ENCODE measurements at places on chromosomes 4 and X.

GRCh38 chr4:967113-968104 lies 6.0 kb downstream of the DGKQ start:
- H3K27ac ChIP-seq, result no peak overlapping the region
- peaks cover 5% of the 10 kb centered on the region for H3K4me1 ChIP-seq
- H3K4me3 ChIP-seq, result no peak overlapping the region
- H3K36me3 ChIP-seq, result peaks cover 2% of the 10 kb centered on the region
- H3K27me3 ChIP-seq, result peaks cover 10% of the 10 kb centered on the region

DNA sequence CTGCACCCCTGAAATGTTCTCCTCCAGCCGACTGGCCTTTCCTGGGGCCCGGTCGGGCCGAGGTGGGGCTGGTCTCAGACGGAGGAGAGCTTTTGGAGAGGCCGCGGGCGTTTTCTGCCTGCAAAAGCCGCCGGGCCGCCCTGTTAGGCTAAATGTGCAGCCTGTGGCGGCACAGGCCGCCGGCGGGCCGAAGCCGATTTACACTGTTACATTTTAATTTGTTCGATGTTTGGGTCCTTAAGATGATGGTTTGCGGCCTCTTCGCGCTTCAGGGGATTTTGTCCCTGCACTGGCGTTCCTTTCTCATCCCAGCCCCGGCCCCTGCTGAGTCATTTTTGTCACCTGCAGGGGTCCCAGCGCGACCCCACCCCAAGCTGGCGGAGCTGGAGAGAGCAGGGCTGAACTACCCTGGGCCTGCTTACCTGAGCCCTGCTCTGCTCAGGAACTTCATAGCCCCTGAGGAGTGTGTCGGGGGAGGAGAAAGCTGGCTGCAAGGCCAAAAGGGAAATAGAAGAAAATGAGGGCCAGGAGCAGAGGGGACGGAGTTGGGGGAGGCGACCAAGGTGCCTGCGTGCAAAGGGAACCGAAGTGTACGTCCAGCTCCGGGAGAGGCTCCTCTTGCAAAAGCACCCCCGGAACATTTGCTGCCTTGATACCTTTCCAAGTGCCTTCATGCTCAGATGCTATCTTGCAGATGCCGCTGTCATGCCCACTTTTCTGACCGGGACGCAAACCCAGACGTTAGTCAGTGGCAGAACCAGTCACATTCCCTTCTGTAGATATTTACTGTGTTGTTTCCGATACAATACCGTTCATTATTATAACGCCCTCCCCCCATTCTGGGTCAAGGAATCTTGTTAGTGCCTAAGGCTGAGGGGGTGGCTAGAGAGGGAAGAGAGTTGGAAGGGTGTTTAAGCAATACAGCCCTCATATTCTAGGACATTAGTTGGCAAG lies 977 bp upstream of the RBBP7 start:
- peak overlapping the region; percentile 92 for H3K27ac ChIP-seq
- H3K4me1 ChIP-seq, result no peaks in the 10 kb centered on the region
- DNase-seq, result peak; percentile 5
- H3K36me3 ChIP-seq, result peaks cover 3% of the 10 kb centered on the region

GRCh38 chr4:24226023-24226422 lies 336.2 kb upstream of the PPARGC1A start:
- H3K27ac ChIP-seq, result no peak overlapping the region
- H3K4me3 ChIP-seq, result no peak overlapping the region
- no peaks in the 10 kb centered on the region for H3K27me3 ChIP-seq
- no peak for DNase-seq
- H3K36me3 ChIP-seq, result no peaks in the 10 kb centered on the region

DNA sequence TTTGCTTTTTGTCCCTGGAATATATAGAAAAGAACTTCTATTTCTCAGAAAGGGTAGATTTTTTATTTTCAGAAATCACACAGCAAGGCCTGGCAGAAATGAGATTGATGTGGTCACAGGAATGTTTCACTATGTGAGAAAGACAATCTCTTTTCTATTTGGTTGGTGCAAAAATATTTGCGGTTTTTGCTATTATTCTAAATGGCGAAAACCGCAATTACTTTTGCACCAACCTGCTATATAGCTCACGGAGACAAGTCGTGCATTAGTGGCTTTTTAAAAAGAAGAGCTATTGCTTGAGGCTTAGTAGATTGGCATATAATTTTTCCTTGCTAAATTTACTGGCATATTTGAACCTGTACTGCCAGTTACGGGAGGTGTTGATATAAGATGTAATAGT lies 100.4 kb downstream of the ITM2A start:
- H3K36me3 ChIP-seq, result no peaks in the 10 kb centered on the region
- H3K4me3 ChIP-seq, result no peak overlapping the region
- no peaks in the 10 kb centered on the region for H3K4me1 ChIP-seq
- no peak for DNase-seq
- H3K27me3 ChIP-seq, result no peaks in the 10 kb centered on the region

GRCh38 chrX:26334232-26334631 lies 118.3 kb downstream of the MAGEB5 start:
- H3K4me1 ChIP-seq, result no peaks in the 10 kb centered on the region
- no peak for DNase-seq
- no peaks in the 10 kb centered on the region for H3K27me3 ChIP-seq
- no peak overlapping the region for H3K4me3 ChIP-seq

GRCh38 chr4:157225096-157225495 lies 4.6 kb downstream of the GRIA2 start:
- no peak overlapping the region for H3K27ac ChIP-seq
- no peak overlapping the region for H3K4me3 ChIP-seq
- no peaks in the 10 kb centered on the region for H3K36me3 ChIP-seq
- H3K4me1 ChIP-seq, result peaks cover 12% of the 10 kb centered on the region
- no peak for DNase-seq

- H3K4me3 ChIP-seq, result no peak overlapping the region
- DNase-seq, result no peak
- H3K36me3 ChIP-seq, result no peaks in the 10 kb centered on the region
These were observed 178.4 kb downstream of the ANKRD50 start for GRCh38 chr4:124534131-124534530.

GRCh38 chr4:147303873-147304229 lies 177.0 kb upstream of the EDNRA start:
- H3K27me3 ChIP-seq, result no peaks in the 10 kb centered on the region
- H3K27ac ChIP-seq, result no peak overlapping the region
- H3K4me3 ChIP-seq, result no peak overlapping the region
- no peaks in the 10 kb centered on the region for H3K36me3 ChIP-seq
- DNase-seq, result no peak

GRCh38 chr4:48047896-48048295 lies 31.3 kb downstream of the NIPAL1 start:
- no peaks in the 10 kb centered on the region for H3K27me3 ChIP-seq
- no peak overlapping the region for H3K27ac ChIP-seq
- H3K4me3 ChIP-seq, result no peak overlapping the region
- DNase-seq, result no peak
- H3K4me1 ChIP-seq, result no peaks in the 10 kb centered on the region
- H3K36me3 ChIP-seq, result no peaks in the 10 kb centered on the region

DNA sequence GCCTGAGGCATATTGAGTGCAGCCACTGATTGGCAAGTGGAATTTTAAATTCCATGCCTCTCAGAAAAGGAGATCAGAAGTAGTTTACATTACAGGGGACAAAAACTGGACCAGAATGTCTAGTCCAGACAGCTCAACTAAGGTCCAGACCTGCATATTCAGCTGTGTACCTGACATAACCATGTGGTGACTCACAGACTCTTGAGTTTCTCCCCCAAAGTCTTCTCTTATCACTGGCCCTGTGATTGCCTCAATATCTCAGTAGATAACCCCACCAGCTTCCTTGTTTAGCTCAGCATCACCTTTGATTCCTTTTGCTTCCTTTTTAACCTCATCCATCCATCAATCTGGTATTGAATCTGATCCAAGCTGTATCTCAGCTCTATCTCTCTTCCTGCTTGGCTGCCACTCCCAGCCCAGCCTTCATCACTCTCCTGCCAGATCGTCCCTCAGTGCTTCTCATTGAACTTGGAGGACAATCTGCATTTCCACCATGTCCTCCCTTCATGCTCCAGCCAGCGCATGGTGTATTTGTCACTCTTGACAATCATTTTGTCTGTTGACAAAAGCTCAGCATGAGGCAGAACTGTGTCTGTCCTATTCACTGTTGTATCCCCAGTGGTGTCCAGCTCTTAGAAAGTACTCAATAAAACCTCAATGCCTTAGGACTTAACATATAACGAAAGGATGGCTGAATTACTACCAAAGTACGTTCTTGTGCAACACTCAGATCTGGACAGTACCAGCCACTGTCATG lies 27.8 kb upstream of the SLC2A9 start:
- H3K36me3 ChIP-seq, result no peaks in the 10 kb centered on the region
- no peak overlapping the region for H3K27ac ChIP-seq
- no peak for DNase-seq

DNA sequence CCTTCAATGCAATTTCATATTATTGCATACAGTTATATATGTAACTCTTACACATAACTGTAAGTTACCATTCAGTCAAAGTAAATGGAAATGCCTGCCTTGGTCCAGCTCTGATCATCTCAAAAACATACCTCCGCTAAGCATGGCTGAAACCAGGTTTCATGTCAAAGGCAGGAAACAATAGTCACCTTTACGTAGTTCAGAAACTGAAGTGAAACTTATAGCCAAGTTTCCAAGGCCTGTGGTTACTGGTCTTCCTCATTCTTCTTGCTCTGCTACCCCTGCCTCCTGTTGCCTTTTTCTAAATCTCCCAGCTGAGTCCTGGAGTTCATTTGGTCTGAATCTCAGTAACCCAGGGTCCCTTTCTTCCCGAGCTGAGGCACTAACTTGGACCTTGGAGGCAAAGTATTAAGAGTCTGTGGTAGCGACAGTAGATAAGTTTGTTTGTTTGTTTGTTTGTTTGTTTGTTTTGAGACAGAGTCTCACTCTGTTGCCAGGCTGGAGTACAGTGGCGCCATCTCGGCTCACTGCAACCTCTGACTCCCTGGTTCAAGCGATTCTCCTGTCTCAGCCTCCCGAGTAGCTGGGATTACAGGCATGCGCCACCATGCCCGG lies 30.8 kb downstream of the DAPP1 start:
- no peak overlapping the region for H3K27ac ChIP-seq
- no peaks in the 10 kb centered on the region for H3K27me3 ChIP-seq
- no peak for DNase-seq
- peaks cover 8% of the 10 kb centered on the region for H3K4me1 ChIP-seq

DNA sequence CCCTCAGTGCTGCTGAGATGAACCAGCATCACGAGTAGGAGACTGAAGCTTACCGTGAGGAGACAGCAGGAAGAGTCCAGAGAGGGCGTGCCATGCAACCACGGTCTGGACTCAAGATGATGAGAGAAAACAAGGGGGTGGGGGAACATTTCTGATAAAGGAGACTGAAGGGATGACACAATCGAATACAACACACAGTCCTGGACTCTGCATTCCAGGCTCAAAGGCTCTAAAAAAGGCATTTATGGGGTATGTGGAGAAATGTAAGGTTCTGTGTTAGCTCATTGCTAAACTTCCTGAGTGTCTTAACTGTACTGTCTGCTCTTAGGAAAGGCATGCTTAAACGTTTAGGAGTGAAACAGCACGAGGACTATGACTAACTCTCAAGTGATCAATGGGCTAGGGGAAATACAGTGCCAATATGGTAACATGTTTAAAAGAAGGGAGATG lies 20.6 kb upstream of the IRAK1 start:
- H3K36me3 ChIP-seq, result no peaks in the 10 kb centered on the region
- H3K27me3 ChIP-seq, result no peaks in the 10 kb centered on the region
- no peak overlapping the region for H3K4me3 ChIP-seq
- DNase-seq, result no peak
- H3K4me1 ChIP-seq, result no peaks in the 10 kb centered on the region
- no peak overlapping the region for H3K27ac ChIP-seq

- H3K4me3 ChIP-seq, result no peak overlapping the region
- H3K36me3 ChIP-seq, result no peaks in the 10 kb centered on the region
- H3K27ac ChIP-seq, result no peak overlapping the region
- H3K4me1 ChIP-seq, result peaks cover 6% of the 10 kb centered on the region
These were observed 18.1 kb upstream of the CHRNA9 start for GRCh38 chr4:40316782-40317635.

DNA sequence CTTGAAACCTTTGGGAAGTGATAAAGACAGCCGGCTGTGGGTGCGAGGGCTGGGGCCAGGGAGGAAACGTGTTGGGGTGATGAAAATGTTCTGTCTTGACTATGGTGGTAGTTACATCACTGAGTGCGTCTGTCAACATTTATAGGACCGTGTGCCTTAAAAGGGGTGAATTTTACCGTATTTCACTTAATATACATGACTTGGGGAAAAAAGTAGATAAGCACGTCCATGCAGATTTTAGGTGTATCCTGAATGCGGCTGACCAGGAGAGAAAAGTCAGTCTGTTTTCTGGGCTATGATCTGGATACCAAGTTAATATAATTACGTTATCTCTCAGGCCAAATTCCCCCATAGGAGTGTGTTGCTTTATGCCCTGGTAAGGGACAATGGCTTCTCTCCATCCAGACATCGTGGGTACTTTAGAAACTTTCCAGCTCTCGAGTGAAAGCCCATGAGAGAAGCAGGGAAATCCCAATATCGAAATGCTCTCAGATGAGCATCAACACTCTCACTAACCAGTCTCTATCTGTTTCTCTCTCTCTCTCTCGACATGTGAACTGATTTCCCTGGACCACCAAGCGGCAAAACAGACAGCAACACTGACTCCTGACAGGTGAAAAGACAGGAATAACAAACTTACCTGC lies 71.5 kb downstream of the IRF2 start:
- H3K4me1 ChIP-seq, result peaks cover 39% of the 10 kb centered on the region
- no peaks in the 10 kb centered on the region for H3K27me3 ChIP-seq
- peaks cover 57% of the 10 kb centered on the region for H3K36me3 ChIP-seq
- no peak overlapping the region for H3K27ac ChIP-seq
- DNase-seq, result no peak

GRCh38 chr4:69126024-69126423 lies 29.8 kb downstream of the UGT2B7 start:
- no peak overlapping the region for H3K27ac ChIP-seq
- H3K36me3 ChIP-seq, result no peaks in the 10 kb centered on the region

DNA sequence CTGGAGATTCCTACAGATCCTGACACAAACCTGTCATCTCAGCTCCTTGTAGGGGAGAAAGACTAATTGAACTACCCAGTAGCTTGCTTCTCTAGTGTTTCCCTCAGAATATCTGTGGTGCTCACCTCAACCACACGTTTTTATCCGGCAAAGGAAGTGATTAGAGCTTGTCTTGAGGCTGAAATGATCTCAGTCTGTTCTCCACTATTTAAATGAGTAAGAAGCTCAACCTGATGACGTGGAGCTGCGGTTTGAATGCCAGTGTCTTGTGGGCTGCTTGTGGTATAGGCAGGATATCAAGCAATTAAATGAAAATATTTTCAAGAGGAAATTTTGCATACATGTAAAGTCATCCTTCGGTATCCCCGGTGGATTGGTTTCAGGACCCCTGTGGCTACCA lies 270.2 kb downstream of the TLL1 start:
- no peak overlapping the region for H3K4me3 ChIP-seq
- H3K36me3 ChIP-seq, result no peaks in the 10 kb centered on the region
- H3K27ac ChIP-seq, result no peak overlapping the region
- no peak for DNase-seq
- no peaks in the 10 kb centered on the region for H3K27me3 ChIP-seq

- H3K27me3 ChIP-seq, result no peaks in the 10 kb centered on the region
- no peaks in the 10 kb centered on the region for H3K4me1 ChIP-seq
- no peaks in the 10 kb centered on the region for H3K36me3 ChIP-seq
These were observed 27.5 kb downstream of the GPR143 start for GRCh38 chrX:9738151-9738550.

DNA sequence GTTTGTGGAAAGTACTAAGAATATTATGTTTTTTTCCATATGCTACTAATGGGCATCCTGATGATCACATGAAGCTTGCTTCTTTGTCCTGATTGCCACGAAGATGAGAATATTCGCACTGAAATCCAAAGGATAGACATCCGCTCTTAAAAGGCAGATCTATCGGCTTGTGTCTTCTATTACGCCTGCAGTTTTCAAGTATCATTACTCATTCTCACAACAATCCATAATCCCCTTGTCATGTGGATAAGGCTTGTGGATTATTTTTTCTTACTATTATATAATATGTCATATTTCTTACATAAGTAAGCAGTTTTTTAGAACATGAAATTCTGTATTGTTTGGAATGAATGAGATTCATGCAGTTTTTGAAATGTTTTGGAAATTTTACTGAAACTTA lies 62.8 kb downstream of the KCNIP4 start:
- H3K4me3 ChIP-seq, result no peak overlapping the region
- no peaks in the 10 kb centered on the region for H3K36me3 ChIP-seq
- H3K4me1 ChIP-seq, result no peaks in the 10 kb centered on the region

All from neuronal stem cell (in vitro differentiated cells).